ENCODE measurements at places on chromosomes 12 and 14.

- no peak for DNase-seq
Observed at GRCh38 chr14:75826599-75826998, 155.2 kb downstream of the TGFB3 start.

- no peak for DNase-seq
Observed at GRCh38 chr14:55448141-55448614, 7.8 kb upstream of the TBPL2 start.

DNA sequence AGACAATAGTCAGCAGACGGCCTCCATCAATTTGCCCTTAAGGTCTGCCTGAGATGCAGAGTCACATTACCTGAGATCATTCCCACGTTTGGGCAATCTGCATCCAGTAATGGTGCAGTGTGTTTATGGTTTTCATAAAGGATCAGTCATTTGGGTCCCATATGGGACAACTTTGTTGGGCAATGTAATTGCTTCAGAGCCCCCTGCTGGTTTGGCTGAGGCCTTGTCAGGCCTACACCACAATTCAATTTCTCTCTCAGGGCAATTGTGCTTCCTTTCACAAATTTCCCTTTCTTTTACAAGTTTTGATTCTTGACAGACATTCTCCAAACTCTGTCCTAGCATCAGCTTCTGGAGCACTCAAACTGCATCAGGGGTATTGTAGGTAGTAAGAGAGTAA, 191.2 kb upstream of the SSTR1 start:
- no peak for DNase-seq

DNA sequence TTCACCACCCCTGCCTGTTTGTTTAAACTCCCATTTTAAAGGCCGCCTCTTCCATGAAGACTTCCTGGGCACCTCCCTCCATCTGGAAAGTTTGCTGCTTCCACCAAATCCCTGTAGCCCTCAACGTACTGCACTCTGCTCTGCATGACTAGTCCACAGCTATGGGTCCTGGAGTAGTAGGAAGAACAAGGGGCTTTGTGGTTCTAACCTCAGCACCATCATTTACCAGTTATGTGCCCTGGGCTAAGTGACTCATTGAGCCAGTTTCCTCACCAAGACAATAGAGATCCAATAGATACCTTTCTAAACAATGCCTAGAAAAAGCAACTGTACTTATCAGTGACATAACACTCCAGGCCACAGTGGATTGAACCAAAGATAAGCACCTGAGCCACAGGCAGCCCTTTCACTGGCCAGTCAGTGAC, 8.5 kb upstream of the LTBP2 start:
- peak; percentile 22 for DNase-seq

GRCh38 chr14:76644855-76645518, 116.3 kb upstream of the VASH1 start:
- no peak for DNase-seq

DNA sequence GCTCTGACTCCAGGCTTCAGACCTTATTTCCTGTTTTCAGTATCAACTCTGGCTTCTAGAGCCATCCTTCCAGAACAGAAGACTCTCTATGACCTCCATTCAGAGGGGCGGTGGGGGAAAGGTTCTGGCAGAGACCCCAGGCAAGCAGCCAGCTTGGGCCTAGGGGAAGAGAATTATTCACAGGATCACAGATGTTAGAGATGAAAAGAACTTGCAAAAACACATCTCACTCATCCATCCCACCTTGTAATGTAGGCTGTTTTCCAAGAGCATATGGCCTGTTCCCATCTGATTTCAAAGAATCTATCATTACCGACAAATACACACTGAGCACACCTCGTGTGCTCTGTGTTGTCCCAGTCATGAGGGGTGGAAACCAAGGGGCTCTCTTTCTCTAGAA, 131.9 kb downstream of the GRIN2B start:
- DNase-seq: no peak

DNA sequence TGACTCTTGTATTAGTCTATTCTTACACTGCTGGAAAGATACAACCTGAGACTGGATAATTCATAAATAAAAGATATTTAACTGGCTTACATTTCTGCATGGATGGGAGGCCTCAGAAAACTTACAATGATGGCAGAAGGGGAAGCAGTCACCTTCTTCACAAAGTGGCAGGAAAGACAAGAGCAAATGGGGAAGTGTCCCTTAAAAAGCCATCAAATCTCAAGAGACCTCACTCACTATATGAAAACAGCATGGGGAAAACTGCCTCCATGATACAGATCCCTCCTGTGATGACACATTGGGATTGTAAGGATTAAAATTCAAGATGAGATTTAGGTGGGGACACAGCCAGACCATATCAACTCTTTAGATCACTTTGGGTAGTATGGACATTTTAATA, 83.7 kb downstream of the TMTC3 start:
- DNase-seq: no peak

DNA sequence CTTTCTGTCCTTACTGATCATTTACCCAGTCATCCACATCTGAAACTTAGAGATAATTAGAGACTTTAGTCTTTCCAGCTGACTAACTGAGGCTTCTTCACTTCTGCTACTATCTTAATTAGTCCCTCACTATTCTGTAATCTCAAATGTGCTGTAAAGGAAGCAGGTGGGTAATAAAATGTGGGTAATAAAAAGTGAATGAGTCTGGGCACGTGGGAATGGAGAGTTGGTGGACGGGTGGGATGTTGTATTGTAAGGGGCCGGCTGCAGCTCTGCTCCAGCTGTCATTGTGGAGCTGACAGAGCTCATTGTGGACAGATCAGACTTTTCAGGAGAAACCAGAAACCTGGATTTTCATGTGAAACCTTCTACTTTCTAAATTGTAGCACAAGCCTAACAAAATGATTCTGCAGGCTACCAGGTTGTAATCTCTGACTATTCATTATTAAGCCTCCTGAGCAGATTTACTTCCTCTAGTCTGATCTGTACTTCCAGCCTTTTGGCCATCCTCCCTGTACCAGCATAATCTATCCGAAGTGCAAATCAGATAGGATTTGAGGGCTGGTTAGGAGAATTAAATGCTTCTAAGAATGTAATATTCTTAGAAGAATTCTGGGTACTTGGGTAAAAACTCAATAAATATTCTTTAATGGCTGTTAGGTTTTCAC, 42.0 kb upstream of the BMAL2 start:
- no peak for DNase-seq

DNA sequence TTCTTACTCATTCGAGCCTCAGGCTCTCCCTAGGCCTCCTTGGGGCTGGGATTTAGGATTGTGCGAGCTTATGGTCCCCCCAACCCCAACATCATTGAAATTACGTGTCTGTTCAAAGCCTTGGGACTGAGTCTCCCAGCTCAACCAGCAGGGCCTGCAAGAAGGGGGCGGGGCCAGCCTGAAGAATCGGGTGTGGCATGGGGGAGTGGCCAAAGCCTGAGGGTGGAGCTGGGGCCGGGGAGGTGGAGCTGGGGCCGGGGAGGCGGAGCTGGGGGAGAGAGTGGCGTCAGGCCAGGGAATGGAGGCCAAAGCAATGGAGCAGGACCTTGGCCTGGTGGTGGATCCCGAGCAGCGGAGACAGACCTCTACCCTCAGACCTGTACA, 24.3 kb upstream of the HSPB8 start:
- no peak for DNase-seq

DNA sequence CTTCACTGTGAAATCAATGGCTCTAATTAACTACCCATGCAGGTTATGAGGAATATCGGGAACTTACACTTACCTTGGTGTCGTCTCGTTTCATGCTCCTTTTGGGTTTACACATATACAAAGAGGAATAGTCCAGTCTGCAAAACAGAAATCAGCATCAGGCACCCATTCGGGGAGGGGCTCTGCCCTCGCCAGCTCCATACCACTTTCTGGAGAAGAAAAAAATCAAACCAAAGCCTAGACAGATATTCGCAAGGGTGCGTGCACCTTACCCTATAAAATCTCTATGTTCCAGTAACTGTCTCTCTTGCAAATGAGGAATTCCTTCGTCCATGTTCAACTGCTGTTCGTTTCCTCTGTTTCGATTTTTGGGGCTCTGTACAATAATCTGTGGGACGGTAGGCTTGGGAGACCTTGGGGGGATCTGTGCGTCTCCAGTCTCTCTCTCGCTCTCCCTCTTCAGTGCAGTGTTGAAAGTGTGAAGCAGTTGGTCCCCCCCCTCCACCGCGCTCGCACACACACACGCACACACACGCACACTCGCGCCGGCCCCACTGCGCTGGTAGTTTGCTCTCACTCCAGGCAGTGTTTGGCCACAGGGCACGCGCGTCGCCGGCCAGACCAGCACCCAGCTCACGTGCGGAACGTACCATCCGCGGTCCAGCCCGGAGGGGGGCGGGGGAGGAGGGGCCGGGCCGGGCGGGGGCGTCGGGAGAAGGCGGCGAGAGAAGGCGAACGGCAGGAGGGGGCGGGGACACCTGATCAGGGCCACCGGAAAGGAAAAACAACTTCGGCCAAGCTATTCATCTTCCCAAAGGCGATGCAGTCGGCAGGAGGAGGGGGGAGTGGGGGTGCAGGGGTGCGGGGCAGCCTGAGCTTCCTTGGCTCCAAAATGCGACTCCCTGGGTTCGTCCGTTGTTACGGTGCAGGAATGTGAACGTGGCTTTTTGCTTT, at the start of gene BHLHE41:
Gene BHLHE41 (minus strand): TSS at position 592 of the 954 bp plus-strand sequence. CDS start 258 bp downstream, at position 334.
- DNase-seq: no peak

- DNase-seq: no peak
Observed at GRCh38 chr12:9906873-9907272, 25.3 kb downstream of the CLEC2A start.

DNA sequence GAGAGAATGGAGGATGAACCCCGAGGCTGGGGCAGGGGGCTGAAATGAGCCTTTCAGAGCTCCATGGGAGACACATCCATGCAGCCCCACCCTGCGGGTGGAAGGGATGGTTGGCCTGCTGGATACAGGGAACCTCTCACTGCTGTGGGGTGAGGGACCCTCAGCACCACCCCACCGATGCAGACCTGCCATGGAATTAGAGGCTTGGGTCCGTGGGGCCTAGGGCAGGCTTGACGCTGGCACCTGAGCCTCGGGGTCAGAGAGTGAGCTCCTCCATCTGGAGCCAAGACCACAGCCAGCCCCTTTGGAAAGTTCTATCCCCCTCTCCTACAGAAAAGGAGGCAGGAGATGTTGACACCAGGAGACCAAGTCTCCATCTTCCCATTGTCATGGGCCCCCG, 7.4 kb upstream of the KRT74 start:
- no peak for DNase-seq

- DNase-seq: no peak
Observed at GRCh38 chr14:95055318-95055717, 102.0 kb downstream of the DICER1 start.

GRCh38 chr14:92492258-92492657, 21.3 kb upstream of the RIN3 start:
- no peak for DNase-seq

- DNase-seq: no peak
Observed at GRCh38 chr12:11801643-11802042, 152.2 kb downstream of the ETV6 start.

GRCh38 chr12:52354200-52354599, 13.1 kb downstream of the KRT85 start:
- no peak for DNase-seq

DNA sequence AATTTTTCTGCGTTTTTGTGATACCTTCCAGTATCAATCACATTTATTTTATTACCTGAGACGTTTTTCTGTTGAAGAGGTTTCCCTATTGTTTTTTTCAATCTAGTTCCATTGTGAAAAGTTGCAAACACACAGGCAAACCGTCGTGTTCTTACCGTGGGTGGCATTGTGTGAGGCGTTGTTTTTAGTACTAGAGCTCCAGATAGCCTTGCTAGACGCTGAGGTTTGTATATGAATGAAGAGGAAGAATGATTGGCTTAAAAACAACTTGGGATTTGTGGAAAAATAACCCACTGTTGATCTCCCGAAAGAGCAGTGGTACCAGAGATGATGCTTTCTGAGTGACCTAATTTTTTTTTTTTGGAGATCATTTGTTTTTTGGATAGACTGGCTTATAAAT, 1.0 kb downstream of the SOCS4 start:
- no peak for DNase-seq

DNA sequence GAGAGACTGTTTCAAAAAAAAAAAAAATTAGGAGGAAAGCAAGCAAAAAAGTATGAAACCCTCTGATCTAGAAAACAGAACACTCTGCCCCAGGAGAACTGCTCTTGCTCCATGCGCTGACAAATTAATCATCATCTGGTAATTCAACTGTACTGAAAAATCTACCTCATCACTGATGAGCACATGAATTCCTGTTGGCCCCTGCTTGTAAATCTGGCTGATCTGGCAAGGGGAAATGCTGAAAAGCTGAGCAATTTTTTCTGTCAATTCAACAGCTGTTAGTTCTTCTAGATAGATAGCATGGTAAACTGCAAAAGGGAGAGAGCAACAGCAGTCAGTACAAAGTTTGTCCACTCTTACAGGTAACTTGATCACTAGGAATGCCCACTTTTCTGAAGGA, 15.2 kb upstream of the CSRNP2 start:
- DNase-seq: no peak

- DNase-seq: no peak
Observed at GRCh38 chr12:66247741-66248140, 54.6 kb upstream of the HELB start.

- DNase-seq: no peak
Observed at GRCh38 chr12:4379405-4379804, at the start of gene FGF23. TSS of gene FGF23 (minus strand) at chr12:4379712. CDS start at chr12:4379582, 130 bp downstream.

- no peak for DNase-seq
Observed at GRCh38 chr14:104559028-104559803, 20.3 kb upstream of the C14orf180 start.

DNA sequence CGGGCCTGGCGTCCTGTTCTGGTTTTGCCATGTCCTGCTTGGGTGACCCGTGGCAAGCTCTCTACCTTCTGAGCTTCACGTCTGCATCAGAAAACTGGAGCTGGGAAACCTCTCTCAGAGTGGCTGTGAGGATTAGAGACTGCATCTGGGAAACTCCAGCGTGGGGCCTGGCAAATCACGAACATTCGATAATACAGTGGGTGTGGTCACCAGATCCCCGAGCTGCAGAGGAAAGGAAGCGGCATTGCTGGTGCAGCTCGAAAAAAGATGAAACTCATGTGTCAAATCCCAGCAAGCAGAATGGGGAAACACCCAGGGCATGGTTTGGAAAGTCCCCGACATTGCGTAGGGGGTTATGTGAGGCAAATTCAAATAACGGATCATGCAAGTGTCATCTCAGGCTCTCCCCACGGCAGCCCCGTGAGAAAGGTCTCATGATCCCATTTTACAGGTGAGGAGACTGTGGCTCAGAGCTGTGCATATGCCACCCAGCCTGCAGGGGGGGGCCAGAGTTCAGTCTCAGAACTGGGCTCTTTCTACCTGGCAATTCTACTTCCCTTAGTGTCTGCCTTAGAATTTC, 98.1 kb upstream of the VRK1 start:
- DNase-seq: peak; percentile 9

GRCh38 chr14:98293576-98293975, 978.4 kb downstream of the BCL11B start:
- no peak for DNase-seq

DNA sequence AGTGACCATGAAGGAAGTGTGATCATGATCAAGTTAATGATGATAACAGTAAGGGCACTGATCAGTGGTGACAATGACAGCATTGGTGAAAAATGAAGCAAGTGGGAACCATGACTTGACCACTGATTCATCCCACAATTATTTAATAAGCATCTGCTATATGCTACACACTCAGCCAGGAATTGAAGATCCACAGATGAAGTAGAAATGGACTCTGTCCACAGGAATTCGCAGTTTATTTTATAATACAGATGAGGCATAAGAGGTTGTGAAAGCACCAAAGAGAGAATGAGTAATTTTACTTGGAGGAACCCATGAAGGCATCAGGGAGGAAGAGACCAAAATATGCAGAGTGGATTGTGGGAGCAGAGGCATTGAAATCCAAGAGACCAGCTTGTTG, 33.8 kb upstream of the SMUG1 start:
- DNase-seq: no peak

Measured in stimulated activated CD4-positive, alpha-beta T cell treated with anti-CD3 and anti-CD28 coated beads, Interleukin-15, amount 100 ng/mL, for 48 hours (primary cell).